ENCODE measurements at places on chromosomes 6 and 20.

DNA sequence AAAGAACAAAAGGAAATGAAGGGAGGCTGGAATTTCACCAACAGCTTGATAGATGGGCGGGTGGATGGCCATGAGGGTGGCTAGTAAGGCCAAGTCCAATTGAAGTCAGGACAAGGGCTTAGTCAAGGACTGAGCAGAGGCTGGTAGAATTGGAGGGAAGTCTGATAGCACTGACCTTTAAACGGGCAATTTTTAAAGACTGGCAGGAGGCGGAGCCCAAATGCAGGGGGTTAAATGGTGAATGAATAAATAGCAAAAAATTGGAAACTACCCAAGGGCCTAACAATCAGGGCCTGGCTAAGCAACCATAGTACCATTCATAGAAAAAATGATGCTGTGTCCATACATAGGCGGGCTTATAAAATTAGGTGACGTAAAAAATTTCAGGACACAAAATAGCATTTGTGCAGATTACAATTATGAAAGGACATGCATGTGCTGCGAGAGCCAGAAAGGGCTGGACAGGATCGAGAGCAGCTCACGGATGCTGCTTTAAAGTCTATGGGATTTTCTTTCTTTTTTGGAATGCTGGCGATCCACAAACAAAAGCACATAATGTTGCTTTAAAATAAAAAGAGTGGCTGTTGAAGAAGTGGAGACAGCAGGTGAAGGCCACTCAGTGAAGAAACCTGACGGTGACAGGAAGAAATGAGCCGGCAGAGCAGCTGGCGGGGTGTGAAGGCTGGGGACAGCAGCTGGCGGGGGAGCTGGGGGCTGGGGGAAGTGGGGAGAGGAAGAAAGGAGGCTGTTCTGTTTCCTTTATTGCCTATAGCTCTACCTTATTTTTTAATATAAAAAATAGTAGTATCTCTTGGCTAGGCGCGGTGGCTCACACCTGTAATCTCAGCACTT is 42.8 kb upstream of the TAF8 start:
- DNase-seq: no peak

GRCh38 chr6:14880052-14880451 is 365.8 kb upstream of the JARID2 start:
- no peak for DNase-seq

DNA sequence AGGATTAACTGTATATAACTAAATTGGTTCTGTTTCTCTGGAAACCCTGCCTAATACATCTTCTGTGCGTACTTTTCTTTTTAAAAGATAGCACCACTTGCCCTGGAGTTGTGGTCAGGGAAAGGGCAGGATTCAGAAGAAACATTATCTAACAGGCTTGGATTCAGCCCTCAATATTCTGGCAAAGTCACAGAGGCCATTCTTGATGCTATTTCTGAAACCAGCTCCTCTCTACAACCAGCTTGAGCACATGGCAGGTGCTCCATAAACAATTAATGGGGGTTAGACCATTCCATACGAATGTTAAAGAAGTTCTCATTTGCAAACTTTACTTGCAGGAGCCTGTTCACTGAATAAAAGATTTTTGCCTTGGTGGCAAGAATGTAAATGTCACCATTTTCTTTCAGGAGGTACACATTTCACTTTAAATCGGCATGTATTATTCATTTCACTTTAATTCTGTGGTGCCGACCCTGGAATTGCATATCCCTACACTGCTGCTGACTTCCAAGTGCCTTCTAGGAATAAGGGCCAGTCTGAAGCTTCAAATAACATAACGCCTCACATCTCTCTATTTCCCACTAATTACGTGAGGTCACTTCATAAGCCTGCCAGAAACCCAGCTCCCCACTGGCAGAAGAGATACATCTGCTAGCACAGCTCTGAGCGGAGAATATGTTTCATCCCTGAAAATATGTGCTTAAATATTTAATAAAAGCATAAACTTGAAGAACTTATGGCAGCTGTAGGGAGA is 248.7 kb downstream of the ADGRG6 start:
- no peak for DNase-seq

DNA sequence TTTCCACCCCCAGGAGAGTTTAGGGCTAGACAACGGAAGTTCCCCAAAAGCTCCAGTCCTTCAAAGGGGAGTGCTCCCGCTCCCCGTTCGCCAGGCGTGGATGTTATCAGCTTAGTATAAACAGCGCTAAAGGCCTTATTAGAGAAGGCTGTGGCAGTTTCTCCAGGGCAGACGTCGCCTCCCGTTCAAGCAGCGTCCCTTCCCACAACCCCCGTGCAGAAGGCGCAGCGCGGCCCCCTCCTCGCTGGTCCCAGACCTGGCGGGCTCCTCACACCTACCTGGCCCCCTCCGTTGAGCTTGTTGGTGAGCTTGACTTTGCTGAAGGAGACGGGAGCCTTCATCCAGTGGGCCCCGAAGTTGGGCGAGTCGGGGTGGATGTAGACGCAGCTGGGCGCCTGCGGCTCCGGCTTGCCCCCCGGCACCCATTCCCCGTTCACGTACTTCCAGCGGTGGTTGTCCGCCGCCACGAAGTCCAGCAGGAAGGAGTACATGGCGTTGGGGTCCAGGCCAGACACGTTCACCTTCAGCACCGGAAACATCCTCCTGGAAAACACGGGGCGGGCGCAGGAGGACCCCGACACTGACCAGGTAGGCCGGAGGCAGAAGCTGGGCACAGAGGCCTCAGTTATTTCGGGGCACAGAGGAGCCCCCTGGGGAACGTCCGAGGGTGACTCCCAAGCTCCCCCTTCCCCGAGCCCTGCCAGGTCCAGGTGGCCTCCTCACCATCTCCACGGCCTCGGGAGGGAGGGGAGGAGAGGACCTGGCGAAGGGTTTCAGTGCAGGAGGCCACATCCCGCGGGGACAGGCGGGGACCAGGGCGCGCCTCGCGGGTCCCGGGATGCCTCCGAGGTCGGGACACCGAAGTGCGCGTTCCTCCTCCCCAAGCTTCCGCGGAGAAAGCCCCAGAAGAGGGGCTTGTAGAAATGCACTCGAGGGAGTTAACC is 1.1 kb downstream of the TBXT start:
- no peak for DNase-seq

DNA sequence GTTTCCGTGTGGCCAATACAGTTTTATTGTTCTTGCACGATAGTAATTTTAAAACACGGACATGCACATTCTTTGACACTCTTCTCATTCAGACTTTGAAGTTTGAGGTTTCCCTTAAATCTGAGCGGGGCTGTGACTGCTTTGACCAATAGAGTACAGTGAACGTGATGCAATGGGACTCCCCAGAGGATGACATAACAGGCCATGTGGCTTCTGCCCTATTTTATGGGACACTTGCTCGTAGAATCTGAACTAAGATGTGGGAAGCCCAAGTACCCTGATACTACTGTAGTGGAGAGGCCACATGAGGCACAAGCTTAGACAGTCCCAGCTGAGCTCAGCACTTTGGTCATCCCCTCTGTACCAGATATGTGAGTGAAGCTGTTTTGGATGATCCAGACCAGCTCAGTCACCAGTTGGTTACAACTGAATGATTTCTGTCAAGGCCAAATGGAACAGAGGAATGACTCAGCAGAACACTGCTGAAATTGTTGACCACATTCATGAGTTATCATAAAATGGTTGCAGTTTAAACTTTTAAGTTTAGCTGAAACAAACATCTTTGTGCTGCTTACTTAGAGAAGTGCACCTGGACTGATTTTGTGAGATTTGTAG is 279.4 kb downstream of the RFPL4B start:
- no peak for DNase-seq

- DNase-seq: no peak
Observed at GRCh38 chr6:163260111-163260895, 154.2 kb upstream of the QKI start.

GRCh38 chr6:112298021-112298745 is 43.8 kb upstream of the LAMA4 start:
- DNase-seq: no peak

DNA sequence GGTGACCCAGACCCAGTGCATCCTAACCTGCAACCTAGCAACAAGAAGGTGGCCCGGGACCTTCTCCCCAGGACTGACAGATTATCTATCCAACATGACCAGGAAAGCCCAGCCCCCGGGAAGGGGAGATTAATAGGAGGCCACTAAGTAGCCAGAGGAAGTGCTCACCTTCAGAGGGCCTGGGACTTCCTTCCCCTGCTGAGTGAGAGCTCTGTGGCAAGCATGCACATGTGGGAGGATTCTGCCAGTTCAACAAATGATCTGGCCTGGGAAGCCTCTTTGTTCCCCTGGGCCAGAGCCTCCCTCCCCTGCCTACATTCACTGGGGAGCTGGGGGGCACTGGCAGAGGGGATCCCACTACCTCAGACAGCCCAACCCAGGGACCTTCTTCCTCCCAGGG is 39.6 kb downstream of the SHLD1 start:
- no peak for DNase-seq

- no peak for DNase-seq
Observed at GRCh38 chr6:3518356-3519190, 61.7 kb upstream of the SLC22A23 start.

DNA sequence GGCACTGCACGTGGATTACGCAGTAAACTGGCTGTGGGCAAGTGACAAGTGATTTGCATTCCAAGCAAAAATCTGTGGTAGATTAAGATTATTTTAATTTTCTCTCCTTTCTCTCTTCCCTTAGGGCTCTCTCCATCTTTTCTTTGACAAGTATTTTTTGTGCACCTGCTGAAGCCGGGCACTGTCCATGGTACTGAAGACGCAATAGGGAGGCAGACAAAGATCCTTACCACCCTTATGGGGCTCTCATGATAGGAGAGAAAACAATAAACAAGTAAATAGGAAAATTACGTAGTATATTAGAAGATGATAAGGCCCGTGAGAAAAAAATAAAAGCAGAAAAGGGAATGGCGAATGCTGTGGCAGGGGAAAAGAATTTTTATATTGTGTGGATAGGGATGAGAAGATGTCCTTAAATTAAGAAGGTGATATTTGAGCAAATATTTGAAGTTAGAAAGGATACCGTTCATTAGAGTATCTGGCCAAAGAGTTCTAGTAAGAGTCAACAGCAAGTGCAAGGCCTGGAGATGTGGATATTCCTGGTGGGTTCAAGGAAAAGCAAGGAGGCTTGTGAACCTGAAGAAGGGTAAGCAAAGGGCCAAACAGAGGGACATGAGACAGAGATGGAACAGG is 146.0 kb downstream of the LAMP5 start:
- no peak for DNase-seq

GRCh38 chr6:99458319-99458718 is 33.2 kb upstream of the PNISR start:
- DNase-seq: no peak

- DNase-seq: no peak
Observed at GRCh38 chr6:29577544-29577943, 7.4 kb upstream of the OR2H2 start.

All from T-helper 2 cell (primary cell).